ENCODE measurements at places on chromosomes 4 and X.

DNA sequence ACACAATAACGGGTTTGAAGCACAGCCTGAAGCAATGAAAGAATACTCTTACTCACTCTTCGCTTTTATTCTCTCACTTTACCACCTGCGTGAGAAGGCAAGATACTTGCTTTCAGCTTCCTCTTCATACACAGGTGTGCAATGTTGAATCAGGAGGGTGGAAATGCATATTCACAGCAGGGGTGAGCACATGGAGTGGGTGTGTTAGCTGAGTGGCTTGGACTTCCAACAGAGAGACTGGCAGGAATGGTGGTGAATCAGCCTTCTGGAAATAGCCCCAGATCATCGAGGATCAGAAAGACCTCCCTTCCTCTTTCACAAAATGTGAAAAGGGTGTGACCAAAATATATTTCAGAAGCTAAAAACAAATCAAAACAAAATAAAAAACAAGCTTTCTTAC is 521.2 kb downstream of the STIM2 start:
- no peak for DNase-seq

- DNase-seq: no peak
Observed at GRCh38 chrX:100194082-100194775, 215.8 kb downstream of the PCDH19 start.

DNA sequence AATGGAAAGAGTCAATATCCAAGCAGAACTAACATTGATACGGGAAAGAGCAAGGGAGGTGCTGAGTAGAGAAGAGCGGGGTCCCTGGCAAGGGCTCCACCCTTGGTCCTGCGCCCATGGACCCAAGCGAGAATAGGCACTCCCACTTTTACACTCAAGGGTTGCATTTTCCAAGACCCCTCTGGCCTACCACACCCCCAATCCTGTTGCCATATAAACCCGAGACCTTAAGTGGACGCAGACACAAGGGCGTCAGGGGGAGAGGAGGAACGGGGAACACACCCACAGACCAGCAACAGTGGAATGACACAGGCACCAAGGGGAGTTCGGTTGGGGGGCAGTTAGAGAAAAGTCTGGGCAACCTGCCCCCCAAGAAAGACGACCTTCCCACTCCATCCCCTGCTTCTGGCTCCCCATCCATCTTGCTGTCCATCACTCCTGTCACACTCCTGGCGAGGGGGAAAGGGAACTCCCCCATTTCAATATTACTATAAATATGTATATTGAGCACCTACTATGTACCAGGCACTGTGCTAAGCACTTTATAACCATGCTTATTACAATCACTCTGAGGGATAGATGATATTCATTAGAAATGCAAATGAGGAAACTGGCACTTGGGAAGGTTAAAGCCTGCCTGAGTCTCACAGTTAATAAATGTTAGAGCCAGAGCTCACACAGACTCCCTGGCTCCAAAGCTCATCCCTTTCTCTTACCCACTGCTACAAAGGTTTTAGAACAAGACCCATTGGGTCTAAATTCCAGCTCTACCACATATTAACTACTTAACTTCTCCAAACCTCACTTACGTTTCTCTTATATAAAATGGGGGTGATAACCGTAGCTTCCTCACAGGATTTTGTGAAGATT is 51.7 kb downstream of the SCD5 start:
- no peak for DNase-seq

- DNase-seq: no peak
Observed at GRCh38 chr4:26386386-26386785, 65.6 kb downstream of the RBPJ start.

GRCh38 chr4:1720163-1720983 is 750 bp downstream of the TMEM129 start:
- DNase-seq: no peak

DNA sequence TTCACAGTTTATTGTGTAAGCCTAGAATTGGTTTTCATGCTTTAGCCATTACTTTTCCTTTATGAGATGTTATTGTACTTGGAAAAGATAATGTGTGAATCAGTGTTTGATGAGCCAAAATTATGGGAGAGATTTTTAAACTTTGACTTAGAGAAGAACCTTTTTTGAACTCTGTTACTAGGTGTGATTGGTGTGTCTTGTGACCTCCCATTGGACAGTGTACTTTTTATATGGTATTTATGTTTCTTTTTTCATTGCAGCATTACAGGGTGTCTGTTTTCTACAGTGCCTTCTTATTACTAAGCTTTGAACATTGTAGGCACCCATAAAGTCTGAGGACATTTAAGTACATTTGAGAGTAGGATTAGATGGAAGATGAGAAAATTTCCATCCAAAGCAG is 91.1 kb downstream of the SLC4A4 start:
- DNase-seq: no peak

DNA sequence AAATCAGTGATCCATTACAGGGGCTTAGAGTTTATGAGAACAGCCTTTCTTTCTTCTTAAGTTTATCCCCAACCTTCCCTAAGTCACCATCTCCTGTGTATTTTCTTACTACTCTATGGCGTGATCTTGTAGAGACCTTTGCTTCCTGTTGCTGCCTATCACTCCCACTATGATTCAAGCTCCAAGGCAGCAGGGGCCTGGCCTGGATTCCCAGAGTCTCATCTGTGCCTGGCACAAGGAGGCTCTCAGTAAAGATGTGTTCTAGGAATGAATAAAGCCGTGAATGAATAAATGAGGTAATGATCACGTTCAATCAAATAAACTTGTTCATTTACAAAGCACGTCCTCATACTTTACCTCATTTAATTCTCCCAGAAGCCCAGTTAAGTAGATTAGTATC is 45.4 kb downstream of the CC2D2A start:
- no peak for DNase-seq

DNA sequence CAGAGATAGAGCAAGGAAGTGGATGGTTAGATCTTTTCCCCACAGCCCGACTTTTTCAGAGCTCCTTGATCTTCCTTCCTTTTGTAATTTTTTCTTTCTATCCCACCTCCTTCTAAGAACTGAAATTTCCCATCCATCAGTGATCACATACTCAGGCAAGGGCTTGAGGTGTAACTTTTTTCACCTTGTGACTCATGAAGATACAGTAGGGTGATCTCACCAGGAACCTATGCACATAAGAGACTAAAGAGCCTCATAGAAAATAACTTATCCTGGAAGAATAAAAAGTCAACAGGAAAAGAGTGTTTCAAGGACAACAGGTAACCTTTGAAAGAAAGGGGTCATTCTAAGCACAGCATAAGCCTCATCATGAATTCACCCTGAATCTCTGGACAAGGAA is 131.2 kb upstream of the HCCS start:
- DNase-seq: no peak

DNA sequence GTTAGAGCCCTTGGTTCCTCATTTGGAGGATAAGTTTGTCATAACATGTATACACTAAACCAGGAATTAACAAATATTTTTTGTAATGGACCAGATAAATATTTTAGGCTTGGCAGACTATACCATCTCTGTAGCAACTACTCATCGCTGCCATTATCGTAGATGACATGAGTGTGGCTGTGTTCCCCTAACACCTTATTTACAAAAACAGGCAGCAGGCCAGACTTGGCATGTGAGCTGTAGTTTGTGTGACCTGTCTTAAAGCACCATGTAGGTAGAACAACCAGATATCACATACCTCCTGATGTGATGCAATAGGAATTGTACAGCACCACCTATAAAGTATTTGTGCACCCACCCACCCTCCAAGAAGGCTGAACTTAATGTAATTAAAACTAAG is 82.0 kb downstream of the RASGEF1B start:
- DNase-seq: no peak

DNA sequence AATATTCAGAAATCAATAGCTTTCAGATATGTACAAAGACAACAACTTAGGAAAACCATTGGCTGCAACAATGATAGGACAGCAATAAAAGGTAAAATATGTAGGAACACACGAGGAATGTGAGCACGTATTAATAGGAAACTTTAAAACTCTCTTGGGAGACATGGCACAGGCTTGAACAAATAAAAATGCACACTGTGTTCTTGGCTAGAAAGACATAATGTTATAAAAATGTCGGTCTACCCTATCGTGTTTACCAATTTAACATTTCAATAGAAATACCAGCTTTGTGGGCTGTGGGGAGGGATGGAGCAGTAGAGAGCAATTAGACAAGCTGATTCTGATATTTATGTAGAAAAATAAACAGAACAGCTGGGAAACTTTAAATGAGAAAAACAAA is 69.0 kb upstream of the FAM9B start:
- no peak for DNase-seq

DNA sequence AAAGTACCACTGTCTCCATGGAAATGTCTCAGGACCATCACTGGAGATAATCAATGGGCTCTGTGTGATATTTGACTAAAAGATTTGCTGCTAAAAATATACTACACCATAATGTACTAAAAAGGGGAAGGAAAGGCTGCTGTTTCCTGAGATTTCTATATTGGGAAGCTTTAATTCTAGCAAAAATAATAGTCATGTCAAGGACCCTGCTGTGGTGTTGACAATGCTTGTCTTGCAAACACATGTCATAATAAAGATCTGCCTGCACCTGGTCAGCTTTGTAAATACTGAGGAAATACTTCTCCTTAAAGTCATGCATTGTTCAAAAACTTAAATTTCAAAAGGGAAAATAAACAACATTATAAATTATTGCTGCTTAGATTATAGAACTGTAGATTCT is 417.9 kb downstream of the GPM6A start:
- no peak for DNase-seq

GRCh38 chrX:75989806-75990590 is 182.9 kb upstream of the PBDC1 start:
- no peak for DNase-seq

- no peak for DNase-seq
Observed at GRCh38 chr4:176444741-176445140, 125.0 kb downstream of the SPCS3 start.
